Kidney epithelial cell (primary cell): ENCODE measurements at places on chromosomes 1 and 21.

- DNase-seq = no peak
Observed at GRCh38 chr1:109626682-109627408, 7.2 kb downstream of the AMPD2 start.

DNA sequence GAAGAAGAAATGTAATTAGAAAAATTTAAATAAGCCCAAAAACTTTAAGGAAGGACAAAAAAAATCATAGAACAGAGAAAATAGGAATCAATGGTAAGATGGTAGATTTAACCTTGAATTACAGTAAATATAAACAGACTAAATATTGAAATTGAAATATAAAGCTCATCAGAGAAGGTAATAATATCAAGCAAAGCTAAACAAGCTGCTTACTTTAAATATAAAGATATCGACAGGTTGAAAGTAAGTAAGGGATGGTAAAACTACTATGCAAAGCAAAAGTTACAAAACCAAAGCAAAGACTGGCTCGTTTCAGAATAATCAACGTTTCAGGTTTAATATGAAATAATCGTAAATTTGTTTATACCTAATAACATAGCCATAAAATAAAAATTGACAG is 137.0 kb upstream of the KCNJ15 start:
- no peak for DNase-seq

DNA sequence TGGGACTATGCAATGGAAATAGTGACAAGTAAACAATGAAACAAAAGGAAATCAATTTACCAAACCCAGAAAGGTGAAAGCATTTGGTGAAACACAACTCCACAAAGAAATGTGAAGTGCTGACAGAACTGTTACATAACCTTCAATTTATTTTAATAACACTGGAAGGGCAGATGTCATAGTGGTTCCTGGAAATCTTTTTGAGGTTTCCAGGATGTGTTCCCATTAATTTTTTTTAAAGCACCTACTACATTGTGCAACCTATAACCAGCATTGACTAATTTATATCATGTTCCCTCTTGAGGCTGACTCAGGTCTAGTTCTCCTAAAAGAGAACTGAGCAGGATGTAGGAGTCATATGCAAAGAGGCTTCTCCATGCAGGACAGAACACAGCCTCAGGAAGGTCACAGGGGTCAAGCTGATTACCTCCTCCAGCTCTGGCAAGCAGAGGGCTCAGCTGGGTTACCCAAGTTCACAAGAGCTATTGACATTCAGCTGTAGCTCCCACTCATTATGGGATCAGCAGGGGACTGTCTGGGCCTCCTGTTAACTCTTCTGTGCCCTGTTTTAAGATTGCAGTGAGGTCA is 157.1 kb upstream of the NRIP1 start:
- DNase-seq = peak; percentile 72

GRCh38 chr1:182122913-182123260 is 61.4 kb upstream of the ZNF648 start:
- no peak for DNase-seq

GRCh38 chr1:237258871-237259270 is 216.9 kb downstream of the RYR2 start:
- no peak for DNase-seq

DNA sequence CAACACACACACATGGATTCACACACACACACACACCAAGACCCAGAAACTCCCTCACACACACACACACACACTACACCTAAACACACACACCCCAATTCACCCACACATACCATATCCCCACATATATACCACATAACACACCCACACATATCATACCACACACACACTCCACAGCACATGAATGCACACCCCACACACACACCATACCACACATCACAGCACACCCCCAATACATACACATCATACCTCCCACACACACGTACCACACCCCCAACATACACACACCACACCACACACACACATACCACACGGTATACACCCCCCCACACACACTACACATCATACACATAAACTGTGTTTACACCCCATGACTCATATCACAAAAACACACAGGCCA is 80.0 kb downstream of the DMRTB1 start:
- no peak for DNase-seq

GRCh38 chr1:50109116-50109515 is 396 bp downstream of the ELAVL4 start:
- DNase-seq = no peak

GRCh38 chr1:115088871-115089419 is 358 bp downstream of the TSPAN2 start:
- no peak for DNase-seq

DNA sequence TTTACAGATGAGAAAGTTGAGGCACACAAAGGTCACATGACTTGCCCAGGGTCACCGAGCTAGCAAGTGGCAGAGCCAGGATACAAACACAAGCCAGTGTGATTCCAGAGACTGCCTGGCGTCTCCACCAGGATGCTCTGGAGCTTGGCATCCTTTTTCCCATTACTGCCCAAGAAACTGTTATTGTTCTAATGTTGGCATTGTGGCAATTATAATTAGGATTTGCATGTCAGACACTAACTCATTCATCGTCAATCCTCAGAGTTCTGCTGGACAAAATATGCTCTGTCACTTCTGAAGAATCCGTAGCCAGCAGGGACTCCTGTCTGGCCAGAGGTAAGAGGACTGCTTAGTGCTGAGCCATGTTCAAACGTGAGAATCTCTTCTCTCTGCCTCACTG is 8.8 kb downstream of the KAZN start:
- no peak for DNase-seq

GRCh38 chr1:66350001-66350547 is 183.9 kb upstream of the SGIP1 start:
- DNase-seq = no peak

- no peak for DNase-seq
Observed at GRCh38 chr1:87812871-87813577, 484.3 kb downstream of the LMO4 start.

- DNase-seq = no peak
Observed at GRCh38 chr1:24960071-24960801, 30.2 kb upstream of the RUNX3 start.

DNA sequence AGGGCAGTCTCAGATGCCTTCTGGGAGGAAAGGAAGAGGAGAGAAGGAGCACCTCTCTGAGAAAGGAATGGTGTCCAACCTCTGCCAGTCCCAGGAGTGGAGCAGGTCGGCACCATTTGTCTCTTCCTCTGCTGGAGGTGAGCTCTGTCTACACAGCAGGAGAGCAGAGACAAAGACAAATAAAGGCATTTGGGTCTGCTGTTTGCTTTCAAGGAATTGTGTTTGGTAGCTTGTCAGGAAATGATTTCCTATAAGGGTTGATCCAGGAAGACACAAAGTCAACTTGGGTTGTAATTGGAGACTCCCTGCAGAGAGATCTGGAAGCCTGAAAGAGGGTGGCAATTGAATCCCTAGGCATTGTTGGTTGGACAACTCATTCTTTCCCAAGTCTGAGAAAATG is 34.5 kb upstream of the PLXNA2 start:
- DNase-seq = no peak

DNA sequence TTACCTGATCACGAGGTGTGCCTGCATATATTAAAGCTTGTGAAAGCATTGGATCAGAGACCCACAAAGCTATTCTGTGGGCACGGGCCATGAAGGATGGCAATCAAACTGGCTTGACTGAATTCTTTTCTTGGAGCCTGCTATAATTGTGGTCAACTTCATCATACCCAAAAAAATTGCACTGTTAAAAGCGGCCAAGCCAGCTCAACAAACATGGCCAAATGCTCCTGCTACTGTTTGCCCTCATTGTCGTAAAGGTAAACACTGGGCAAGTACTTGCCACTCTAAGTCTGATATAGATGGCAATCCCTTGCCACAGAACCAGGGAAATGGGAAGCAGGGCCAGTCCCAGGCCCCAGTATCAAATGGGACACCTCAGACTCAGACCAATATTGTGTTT is 6.6 kb upstream of the GSTM5 start:
- no peak for DNase-seq

GRCh38 chr1:47558601-47559593 is 121.1 kb downstream of the FOXD2 start:
- DNase-seq = no peak

DNA sequence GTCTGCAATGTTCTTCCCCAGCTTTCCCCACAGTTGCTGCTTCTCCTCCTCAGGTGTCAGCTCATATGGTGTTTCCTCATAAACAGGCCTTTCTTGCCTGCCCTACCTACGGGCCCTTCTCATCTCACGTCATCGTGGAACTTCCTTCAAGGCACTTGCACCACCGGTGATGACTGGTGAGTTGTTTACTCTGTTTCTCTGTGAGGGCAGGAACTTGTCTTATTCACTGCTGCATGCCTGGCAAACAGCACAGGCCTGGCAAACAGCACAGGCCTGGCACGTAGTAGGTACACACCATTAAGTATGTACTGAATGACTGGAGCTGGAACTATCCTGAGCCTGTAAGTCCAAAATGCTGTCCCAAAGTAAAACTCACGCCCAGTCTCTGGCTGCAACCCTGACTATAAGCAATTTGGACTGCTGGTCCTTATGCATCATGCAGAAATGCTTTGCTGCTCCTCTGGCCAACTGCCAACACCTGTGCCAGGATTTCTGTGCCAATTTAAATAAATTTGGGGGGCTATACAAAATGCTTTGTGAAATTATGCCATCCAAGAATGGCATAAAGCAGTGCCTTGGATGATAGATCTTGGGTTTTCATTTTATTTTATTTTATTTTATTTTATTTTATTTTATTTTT is 25.7 kb downstream of the STK40 start:
- DNase-seq = no peak

GRCh38 chr1:64312431-64312830 is 109.0 kb downstream of the UBE2U start:
- no peak for DNase-seq

GRCh38 chr21:44695184-44695583 is 1.8 kb upstream of the KRTAP10-12 start:
- no peak for DNase-seq

GRCh38 chr1:114094363-114094634 is 59.4 kb downstream of the SYT6 start:
- no peak for DNase-seq

DNA sequence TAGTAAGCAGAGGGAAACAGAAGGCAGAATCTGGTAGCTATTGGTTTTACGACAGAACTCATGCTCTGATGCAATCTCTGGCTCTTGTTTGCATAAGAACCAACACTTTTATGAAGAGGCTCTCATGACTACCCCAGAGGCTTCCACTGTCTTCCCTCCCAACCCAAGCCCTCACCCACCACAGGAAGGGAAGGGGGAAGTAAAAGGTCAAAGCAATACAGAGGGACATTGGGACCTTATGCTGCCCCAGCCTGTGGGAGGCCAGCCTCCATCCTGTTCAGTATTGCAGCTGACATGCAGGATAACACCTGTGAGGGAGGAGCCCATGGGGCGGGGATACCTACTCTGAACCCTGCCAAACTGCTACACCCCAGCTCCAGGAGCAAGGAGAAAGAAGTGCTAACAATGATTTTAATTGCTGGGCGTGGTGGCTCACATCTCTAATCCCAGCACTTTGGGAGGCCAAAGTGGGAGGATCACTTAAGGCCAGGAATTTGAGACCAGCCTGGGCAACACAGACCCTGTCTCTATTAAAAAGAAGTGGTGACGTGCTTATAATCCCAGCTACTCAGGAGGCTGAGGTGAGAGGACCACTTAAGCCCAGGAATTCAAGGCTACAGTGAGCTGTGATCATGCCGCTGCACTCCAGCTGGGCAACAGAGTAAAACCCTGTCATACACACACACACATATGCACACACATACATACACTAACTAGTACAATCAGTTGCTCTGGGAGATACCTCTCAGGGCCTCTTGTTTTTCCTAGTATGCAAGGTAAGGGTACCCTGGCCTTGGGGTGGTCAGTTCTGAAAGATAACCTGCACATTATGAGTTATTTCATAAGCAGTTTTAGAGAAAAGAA is 9.5 kb downstream of the MR1 start:
- no peak for DNase-seq

DNA sequence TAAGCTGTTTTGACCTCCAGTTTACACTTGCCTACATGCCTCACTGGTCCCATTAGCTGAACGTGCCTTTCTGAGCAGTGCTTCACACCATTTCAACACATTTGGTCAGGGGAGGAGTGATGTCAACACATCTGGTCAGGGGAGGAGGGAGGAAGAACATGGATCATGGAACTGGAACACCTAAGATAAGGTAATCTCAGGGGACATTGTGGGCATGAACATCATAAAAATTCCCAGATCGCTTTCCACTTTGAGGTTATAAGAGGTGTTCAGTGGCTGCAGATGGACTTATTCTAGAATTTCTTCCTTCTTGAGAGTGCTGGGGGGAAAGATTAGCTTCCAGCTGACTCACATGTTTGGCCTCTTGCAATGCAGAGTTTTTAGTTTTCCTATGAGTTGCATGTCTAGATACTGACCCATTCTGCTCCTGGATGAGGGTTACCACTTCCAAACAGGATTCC is 2.0 kb downstream of the QSOX1 start:
- DNase-seq = no peak

- DNase-seq = no peak
Observed at GRCh38 chr1:206921772-206922265, at the start of gene FCMR. Gene FCMR, minus strand, starts transcription at chr1:206921941. Its CDS starts 87 bp downstream, at chr1:206921854.

DNA sequence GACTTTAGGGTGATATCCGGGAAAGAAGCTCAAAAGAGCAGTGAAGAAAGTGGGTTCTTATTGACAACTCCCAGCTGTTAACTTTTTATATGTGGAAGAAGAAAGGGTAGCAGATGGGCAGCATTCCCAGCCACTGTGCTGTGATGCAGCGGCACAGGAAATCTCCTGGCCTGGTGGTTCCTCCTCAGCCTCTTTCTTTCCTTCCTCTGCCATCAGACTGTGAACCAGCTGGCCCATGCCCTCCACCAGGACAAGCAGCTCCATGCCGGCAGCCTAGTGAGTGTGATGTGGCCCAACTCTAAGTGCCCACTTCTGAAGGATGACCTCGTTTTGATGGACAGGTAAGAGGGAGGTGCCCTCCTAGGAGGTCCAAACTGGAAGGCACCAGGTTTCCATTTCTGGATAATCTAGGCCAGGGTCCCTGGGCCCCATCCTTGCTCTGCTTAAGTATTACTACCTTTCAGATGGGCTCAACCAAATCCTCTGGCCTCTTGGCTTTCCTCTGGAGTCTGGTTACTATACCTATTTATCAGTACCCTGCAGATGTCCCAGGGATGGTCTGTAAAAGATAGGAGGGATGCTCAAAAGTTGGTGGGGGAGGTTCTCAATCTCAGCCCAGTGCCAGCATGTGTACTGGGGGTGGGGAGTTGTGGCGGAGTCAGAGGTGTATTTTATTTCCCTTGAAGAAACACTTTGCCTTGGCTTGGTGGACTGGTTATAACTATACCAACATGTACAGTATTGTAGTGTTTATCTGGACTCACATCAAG is 17.0 kb downstream of the MFN2 start:
- no peak for DNase-seq

DNA sequence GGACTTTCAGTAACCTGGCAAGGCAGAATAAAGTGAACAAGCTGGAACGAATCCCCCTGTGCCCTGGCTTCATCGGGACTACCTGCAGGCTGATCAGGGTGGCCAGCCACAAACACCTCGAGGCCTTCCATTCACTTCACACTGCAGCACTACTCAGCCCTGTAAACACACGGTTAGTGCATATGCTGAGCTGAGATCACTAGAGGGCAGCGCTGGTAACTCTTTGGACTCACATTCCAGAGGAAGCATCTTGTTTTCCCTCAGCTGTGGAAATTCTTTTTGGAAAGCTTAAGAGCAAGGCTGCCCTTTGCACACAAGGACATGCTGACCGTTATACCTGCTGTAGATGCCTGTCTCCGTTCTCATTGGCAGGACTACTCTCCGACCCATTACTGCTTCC is 32.1 kb downstream of the PCSK9 start:
- DNase-seq = no peak

- DNase-seq = no peak
Observed at GRCh38 chr21:41813226-41813625, 46.4 kb upstream of the RIPK4 start.

GRCh38 chr1:212135166-212135565 is 99.6 kb downstream of the DTL start:
- DNase-seq = no peak
